ENCODE measurements at places on chromosomes 5 and 9.

DNA sequence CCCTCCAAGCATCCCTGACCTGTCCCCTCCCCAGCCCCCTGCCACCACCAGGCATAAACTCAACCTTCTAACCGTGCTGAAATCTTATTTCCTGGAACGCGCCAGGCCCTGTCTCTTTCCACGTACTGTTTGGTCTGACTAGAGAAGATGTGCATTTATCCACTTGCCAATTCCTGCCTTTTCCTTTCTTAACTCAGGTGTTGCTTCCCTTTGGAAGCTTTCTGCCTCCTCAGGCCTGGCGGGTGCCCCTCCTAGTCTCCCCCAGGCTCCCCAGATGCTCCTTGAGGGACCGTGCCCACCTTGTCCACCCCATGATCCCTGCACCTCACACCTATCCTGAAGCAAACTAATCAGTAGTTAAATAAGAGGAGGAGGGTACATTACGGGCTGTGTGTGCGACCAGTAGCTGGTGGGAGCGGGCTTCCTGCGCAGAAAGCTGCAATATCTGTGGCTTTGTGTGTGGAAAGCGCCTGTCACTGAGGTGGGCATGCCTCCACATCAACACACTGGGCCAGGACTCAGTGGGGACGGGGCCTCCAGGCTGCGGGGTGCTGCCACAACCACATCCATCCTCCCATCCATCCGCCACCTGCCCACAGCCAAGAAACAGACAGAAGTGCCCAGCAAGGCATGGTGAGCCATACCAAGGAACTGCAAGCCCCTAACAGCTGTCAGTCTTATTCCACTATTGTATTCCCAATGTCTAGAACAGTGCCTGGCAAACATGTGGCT lies 73.5 kb downstream of the COL23A1 start:
- DNase-seq, result no peak

- no peak for DNase-seq
Measured at GRCh38 chr5:171705830-171706468, 79.7 kb upstream of the SMIM23 start.

DNA sequence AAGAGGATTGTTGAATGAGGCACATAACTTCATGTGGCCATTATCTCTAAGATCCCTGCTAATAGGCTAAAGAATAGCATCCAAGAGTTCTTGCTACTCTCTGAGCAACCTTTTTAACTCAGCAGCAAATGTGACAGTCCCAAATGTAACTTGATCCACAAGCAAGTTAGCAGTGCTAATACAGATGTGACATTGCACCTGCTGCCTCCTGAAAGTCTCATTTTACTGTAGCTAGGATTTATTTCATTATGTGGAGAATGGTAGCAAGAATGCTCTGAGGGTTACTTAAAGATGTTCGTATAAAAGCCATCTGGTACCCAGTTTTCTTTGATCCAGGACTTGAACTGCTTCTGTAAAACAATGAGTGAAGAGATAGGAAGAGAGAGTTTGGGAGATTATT lies 45.8 kb downstream of the CDH10 start:
- DNase-seq, result no peak

DNA sequence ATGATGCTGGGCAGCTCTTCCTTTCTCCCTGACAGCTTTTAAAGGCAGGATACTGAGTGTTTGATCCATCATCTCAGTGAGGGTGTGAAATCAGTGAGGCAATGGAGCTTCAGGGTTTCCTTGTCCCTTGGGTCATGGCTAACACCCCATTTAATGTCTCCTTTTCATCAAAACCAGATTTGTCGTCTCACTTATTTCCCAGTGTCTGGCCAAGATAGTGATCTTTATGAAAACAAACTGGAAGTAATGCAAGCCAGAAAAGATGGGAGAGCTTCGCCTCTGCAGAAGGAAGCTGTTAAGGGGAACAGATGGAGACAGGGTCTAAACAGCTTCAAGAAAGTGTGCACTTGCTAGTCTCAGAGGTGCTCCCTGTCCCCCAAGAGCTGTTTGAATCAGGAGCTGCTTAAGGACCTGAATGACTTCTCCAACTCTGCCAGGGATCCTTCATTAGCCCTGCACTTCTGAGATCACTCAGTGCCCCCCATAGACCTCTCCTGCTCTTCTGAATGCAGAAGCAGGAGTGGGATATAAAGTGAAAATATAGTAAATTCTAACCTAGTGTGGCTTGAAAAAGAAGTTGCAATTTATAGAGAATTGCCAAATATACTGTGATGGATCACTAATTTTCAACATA lies 96.1 kb downstream of the F2RL2 start:
- no peak for DNase-seq

DNA sequence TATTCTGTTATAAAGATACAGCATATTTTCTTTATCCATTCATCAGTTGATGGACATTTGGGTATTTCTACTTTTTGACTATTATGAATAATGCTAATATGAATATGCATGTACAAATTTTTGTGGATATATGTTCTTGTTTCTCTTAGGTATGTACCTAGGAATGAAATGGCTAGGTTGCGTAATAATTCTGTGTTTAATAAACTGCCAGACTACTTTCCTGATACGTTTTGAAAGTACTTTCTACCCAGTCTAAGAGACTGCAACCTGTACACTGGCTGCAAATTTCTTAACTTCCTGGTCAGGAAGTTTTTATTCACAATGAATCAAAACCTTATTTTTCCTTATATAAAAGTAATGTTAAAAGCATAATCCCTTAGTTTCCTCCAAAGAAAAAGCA lies 93.9 kb upstream of the STARD4 start:
- no peak for DNase-seq

DNA sequence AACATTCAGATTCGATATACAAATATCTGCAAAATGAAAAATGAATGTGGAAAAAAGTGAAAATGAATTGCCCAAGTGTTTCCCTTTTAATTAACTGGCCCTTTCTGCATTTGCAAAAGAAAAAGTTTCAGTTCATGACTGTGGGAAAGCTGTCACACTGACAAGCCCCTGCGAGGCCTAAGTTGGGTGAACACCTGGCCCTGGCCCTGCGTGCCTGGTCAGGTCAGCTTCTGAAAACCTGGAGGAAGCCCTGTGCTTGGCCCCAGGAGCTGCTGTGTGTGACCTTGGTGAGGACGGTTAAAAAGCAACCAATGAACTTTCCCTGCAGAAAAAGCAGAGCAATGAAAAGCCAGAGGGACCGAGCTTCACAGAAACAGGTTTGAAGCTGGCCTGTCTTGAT lies 41.0 kb upstream of the SHC3 start:
- no peak for DNase-seq

DNA sequence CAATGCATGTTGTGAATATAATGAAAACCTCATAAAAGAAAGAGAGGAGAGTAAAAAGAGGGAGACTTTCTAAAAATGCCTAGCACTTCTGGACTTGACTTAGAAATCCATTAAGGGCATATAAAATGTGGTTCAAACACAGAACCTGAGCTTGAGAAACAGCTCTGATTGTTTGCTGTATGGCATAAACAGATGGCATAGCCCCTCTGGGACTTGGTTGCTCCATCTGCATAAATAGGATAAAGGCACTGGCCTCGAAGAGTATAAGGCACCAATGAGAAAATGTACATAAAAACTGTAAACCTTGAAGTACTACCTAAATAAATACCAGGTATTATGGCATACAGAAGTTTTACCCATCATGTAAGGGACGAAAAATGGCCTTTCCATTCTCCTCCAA lies 23.8 kb downstream of the MRPS27 start:
- DNase-seq, result peak; percentile 83

DNA sequence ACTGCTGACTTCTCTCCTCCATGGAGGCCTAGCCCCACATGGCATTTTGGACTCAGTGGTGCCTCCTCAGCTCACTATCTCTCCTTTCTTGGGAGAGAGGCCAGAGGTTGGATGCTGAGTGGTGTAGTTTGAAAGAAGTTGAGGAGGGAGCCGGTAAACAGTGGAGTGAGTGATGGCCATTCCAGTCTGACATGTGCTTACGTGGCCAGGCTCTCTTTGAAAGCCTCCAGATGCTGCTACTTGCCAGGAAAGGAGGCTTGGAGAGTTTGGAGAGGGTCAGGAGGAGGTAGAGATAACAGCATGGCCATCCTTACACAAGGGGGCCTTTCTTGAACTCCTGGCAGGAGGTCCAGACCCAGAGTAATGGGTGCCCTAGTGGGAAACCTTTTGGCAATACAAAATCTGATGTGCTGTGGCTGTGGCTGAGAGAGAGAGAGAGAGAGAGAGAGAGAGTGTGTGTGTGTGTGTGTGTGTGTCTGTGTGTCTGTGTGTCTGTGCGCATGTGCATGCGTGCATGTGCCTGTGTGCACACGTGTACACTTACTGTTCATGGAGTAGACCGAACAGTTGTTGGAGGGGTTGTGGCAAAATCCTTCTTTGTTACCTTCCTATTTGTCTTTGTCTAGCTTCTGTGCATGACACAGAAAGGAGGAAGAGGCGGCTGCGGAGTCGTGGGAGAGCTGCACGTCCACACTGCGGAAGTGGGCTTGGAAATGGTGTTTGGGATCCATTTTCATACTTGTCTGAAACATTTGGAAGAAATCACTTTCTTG lies 37.8 kb downstream of the RALGPS1 start:
- DNase-seq, result no peak

- no peak for DNase-seq
Measured at GRCh38 chr9:76215066-76215465, 179.2 kb downstream of the RFK start.

DNA sequence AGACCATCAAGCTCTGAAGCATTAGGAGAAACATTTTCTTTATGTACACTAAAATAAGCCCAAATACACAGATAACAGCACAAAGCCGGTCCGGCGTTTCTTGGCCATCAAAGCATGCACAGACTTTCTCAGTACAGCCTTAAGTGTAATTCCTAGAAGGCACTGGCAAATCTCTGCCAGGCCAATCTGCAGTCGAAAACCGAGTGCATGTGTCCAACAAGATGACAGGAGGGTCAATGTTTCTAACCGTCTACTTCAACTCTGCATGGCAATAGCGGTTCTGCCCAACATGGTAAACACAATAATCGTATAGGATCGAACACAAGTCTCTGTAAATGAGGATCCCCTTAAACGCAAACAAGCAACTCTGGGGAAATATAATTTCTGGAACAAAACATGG lies 1.1 kb downstream of the ARL15 start:
- no peak for DNase-seq

GRCh38 chr5:108036482-108036881 lies 345.4 kb downstream of the FBXL17 start:
- DNase-seq, result no peak

DNA sequence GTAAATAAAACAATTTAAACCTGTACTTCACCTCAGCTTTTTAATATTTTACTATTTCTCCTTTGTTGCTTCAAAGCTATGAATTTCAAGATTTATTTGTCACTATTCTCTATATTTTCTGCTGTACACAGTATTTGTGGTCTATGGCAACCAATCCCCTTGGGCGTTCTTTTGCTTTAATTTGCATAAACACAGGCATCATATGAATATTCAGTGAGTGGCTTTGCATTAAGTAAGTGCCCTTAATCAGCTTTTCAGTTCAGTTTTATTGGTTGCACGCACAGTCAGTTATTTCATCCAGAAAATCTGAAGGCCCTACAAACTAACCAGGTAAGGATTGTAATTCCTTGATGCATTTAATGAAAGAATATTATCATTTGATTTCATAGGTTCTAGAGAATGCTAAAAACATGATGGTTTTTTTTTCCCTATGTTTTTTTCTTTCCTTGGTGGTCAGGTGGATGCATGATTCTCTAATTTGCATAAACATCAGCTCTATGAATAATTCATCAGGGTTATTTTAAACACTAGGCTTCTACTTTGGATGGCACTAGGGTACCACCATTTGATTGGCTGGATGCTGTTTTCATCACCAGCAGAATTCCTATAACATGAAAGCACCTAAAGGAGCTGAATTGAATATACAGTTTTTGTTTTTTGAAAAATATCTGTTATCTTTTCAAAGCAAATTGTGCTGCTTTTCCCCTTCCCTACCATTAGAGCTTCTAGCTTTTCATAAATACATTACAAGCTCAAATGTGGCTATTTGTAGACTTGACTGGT lies 249.2 kb upstream of the CCNH start:
- DNase-seq, result no peak

GRCh38 chr5:102903074-102903871 lies 148.2 kb downstream of the PAM start:
- DNase-seq, result peak; percentile 35

DNA sequence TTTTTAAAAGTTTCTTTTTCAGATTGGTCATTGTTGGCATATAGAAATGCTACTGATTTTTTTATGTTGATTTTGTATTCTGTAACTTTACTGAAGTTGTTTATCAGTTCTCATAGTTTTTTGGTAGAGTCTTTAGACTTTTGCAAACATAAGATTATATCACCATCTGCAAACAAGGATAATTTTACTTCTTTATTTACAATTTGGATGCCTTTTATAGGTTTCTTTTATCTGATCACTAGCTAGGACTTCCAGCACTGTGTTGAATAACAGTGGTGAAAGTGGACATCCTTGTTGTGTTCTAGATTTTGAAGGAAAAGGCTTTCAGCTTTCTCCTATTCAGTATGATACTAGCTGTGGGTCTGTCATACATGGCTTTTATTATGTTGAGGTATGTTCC lies 170.3 kb downstream of the WDR70 start:
- DNase-seq, result no peak

DNA sequence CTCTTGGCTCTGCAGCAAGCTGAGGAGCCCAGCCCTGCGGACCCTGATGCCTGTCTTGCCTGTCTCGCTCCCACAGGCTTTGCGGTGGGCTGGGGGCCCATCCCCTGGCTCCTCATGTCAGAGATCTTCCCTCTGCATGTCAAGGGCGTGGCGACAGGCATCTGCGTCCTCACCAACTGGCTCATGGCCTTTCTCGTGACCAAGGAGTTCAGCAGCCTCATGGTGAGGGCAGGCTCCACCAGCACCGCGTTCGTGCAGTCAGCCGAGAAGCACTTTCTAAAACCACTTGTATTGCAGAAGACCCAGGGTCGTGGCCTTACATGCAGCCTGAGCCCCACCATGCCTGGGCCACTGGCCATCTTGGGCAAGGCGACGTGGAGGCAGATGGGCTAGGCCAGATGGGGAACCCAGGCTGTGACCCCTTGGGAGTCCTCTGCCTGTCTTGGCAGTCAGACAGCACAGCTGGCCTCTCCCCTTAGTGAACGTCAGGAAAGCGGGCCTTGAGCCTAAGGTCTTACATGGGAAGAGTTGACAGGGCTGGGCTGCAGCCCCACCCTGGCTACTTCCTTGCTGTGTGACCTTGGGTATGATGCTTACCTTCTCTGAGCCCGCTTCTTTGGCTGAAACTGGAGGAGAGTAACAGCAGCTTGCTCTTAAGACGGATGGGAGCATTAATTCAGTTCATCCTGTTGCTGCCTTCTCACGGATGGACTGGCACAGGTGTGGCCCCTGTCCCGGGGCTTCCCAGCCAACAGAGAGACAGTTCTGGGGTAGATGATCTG lies 8.6 kb downstream of the SLC2A8 start:
- DNase-seq, result no peak

DNA sequence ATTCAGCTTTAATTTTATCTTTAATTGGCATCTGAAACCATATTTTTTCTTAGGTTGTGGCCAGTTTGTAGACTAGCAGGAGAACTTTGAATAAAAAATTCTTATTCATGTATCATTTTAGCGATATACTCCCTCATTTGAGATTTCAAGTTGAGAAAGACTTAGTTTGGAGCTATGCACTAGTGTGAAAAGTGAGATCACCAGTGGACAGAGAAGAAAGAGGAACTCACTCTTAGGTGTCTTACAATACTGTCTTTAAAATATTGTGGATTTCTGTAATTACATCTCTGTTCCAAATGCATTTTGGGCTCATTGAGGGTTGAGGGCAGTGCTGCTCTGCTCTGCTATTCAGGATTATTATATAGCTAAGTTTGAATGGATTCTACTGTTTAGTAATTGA lies 54.7 kb downstream of the NAA35 start:
- DNase-seq, result no peak

- no peak for DNase-seq
Measured at GRCh38 chr5:6570530-6570929, 62.3 kb downstream of the NSUN2 start.

Measured in NCI-H1930 (cell line).